NCI-H146 (cell line): ENCODE measurements at places on chromosomes 7 and 10.

GRCh38 chr10:57948796-57949195 is 318.9 kb downstream of the IPMK start:
- no peak for DNase-seq

DNA sequence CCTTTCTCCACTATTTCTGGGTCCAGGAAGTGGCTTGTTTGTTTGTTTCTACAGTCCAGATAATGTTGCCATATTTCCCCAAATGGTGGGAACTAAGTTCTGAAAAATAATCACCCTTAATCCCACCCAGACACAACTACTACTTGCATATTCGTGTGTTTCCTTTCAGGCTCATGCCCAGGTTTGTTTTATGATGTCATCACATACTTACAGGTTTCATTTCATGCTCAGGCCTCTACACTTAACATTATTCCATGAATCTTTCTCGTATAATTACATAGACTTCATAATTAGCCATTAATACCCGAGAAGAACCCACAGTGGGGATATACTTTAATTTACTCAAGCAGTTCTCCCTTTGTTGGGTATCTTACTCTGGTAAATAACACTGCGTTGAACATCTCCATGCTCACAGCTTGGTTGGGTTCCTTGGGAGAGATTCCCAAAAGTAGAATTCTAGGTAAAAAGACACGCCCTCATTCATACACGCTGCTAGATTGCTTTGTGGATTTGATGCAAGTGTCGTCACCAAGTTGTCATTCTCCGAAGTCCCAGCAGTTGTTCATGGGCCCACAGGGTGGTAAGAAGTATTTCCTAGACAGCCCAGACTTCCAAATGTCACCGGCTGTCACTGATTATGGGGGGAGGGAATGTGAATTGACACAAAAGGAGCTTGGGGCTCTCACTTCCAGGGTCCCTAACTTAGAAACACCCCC is 42.6 kb downstream of the UNC5B start:
- DNase-seq: no peak

DNA sequence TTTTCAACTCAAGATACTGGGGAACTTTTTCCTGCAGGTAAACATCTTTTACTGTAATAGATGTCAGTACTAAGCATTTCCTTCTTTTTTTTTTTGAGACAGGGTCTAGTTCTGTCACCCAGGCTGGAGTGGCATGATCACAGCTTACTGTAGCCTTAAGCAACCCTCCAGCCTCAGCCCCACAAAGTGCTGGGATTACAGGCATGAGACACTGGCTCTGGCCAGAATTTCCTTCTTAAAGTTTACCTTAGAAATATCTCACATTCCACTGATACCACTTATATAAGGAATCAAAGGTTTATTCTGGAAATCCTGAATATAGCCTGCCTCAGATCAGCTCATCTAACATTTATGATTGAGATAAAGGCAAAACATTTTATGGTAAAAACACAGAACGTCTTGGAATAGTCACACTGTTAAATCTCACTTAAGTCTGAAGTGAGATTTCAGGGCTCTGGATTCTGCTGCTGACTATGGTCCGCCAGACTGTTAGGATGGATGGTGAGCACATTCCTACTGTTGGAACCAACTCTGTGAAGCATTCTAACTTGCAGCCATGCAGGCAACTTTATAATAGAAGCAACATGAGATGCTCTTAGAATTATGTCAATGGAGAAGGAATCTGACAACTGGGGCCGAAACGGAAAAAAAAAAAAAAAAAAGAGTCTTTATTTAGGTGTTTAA is 151.9 kb downstream of the ZMYND11 start:
- DNase-seq: no peak

DNA sequence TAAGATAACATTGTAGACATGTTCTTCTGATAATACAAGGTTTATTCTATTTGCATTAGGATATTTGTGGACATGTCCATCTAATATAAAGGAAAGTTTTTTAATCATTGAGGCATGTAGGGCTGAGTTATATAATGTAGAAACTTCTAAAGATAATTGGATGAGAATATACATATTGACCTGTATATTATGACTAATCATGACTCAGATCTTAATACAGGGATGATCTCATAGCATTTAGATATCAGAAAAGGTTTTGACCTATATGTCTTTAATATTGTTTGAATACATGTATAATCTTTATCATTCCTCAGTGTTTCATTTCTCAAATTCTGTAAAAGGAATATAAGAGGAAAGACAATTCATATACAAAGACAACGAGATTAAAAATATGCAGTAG is 39.2 kb downstream of the CD36 start:
- DNase-seq: no peak

DNA sequence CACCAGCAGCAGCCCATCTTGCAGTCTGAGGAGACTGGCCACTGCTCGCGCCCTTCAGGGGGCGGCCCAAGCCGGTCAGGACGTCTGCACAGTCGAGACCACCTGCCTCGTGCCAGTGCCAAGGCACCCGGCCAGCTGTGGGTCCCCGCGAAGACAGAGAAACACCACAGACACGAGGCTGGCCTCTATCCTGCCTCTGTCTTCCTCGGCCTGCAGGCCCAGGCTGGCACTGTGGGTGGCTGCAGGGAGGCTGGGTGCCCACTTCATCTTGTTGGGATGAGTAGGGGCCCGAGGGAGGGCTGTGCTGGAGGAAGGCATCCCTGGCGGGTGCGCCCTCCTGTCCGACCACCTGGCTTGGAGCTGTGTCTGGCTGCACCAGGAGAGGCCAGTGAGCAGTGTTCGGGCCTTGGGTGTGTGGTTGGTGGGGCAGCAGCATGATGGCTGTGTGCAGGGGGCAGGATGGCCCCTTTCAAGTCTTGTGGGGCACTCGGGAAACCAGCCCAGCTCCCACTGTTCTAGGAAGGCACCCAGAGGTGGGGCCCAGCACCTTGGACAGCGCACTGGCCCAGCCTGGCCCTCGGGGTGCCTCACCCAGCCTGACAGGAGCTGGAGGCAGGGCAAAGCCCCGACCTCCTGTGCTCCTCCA is 7.3 kb downstream of the DPYSL4 start:
- no peak for DNase-seq

DNA sequence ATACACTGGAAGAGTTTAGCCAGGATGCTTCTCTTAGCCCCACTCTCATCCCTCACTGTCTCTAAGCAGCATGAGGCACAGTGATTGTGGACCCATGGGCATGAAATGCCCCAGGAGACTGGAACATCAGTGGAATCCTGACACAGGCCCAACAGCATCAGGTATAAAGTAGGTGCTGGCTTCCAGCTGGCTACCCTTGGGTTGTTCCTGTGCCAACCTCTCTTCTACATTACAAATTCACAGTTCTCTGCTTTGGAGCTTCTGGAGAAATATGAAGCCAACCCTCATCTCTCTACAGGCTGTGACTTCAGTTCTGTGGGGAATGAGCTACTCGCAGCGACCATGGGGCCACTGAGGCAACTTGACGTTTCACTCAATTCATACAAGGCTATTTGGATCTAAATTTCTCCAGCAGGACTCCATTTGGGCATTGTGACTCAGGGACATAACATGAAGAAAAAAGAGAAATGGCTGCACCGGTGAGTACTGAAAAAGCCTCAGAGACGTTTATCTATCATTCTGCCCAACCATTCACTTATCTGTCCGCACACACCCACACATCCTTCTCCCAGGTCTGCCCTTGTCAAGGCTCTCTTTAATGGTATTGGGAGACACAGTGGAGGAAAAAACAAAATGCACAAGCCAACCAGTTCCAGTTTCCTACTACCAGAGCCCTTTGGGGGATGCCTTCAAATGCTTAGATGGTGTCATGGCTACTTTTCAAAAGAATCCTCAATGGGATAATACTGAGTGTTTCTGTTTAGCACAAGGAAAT is 35.4 kb upstream of the TM9SF3 start:
- no peak for DNase-seq

DNA sequence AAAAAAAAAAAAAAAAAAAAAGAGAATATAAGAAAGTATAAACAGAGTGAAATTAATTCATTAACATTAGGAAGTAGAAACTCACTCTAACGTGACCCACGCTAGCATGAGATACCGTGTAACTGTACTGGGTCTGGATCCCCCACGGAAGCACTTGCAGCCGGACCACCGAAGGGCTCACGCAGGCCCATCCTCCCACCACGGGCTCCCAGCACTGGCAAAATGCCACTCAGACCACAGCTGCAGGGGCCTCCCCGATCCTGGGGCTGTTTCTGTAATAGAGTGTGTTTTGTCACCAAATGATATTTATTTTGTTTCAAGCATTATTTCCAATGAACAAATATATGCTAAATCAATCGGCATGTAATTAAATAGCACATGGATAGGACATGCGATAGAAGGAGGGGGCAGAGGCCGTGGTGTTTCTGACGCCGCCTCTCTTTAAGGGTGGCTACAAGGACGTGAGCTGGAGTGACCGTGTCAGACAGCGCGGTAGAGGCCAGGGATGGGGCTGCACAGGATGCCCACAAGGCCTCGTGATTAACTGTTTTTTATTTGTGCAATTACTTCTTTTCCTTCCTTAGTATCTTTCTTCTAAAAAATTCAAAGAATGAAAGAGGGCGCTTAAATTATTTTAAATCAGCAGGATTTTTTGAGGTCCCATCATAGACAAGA is 568.5 kb downstream of the PTPRN2 start:
- no peak for DNase-seq

DNA sequence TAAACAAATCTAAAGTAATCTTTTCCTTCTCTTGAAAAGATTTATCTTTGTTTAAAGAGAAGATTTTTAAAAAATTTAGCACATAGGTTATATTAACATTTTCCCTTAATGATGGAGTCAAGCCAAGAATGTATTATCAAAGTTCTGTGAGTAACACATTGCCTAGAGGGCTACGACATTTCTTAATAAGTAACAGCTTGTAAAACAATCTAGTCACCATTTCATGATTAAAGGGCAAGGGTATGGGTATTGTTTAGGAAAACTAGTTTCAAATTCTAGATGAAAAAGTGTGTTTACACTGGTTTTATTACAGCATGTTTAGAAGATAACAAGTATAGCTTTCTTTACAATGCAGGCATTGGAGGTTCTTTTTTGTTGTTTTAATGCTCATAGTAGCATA is 28.6 kb upstream of the LAMB4 start:
- no peak for DNase-seq

DNA sequence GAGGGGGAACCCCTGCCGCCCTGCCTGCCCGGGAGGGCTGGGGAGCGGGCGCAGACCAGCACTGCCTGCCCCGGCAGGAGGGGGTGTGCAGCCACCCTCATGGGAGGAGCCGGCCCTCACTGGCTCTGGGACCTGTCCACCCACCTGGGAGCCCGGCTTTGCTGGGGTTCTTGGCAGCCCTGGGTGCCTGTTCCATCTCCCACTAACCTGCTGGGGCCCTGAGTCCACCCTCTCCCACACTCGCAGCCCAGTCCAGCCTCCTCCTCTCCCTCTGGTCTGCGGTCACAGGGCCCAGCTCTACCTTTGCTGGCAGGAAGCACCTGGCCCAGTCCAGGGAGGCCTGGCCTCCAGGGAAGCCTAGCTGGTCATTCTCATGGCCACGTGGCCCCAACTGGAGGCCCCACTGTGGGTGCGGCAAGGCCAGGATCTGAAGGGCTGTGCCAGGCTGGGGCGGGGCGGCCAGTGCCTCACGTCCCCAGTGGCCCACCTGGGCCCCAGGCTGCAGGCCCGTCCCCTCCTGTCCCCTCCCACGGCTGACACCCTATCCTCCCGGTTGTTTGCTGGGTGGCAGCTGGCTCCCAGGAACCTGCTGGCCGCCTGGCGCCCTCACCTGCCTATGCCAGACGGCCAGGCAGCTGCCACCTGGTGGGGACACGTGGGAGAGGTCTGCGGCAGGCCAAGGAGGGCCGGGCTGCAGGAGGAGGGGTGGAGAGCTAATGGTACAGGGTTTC is at the start of gene TMEM184A:
Gene TMEM184A (minus strand): TSS at position 393 of the 731 bp plus-strand sequence. CDS start 721 bp downstream, outside the sequence.
- DNase-seq: peak; percentile 98

DNA sequence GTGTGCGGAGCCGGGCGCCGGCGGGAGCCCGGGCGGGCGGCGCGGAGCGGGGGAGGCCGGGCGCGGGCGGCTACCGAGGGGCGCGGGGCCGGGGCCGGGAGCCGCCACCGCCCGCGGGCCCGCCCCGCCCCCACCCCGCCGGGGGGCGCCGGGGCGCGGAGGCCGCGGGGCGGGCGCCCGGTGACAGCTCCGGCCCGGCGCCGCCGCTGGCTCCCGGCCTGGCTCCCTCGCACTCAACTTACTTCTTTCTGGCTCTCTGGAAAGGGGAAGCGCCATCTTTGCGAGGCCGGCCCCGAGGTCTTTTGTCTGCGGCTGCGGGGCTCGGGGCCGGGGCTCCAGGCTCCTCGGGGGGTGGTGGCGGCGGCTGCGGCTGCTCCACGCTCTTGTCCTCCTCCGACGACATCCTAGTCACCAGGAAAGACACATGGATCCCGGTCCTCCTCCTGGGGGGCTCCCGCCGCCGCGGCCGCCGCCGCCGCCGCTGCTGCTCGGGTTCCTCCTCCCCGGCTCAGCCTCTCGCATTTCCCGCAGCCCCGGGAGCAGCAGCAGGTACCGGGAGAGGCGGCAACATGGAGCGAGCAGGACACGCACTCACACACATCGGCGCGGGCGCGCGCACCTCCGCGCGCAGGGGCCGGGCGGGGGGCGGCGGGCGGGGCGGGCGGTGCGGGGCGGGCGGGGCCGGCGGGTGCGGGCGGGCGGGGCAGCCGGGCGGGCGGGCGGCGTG is at the start of gene KMT2C:
Gene KMT2C (minus strand): TSS at position 620 of the 727 bp plus-strand sequence. CDS start 217 bp downstream, at position 403.
- DNase-seq: peak; percentile 75

- DNase-seq: no peak
These were observed 18.3 kb downstream of the LIPM start for GRCh38 chr10:88820748-88821401.

GRCh38 chr7:41742401-41743020 is 39.6 kb upstream of the INHBA start:
- DNase-seq: no peak

- no peak for DNase-seq
These were observed 1005.6 kb downstream of the LRMDA start for GRCh38 chr10:76436981-76437380.

DNA sequence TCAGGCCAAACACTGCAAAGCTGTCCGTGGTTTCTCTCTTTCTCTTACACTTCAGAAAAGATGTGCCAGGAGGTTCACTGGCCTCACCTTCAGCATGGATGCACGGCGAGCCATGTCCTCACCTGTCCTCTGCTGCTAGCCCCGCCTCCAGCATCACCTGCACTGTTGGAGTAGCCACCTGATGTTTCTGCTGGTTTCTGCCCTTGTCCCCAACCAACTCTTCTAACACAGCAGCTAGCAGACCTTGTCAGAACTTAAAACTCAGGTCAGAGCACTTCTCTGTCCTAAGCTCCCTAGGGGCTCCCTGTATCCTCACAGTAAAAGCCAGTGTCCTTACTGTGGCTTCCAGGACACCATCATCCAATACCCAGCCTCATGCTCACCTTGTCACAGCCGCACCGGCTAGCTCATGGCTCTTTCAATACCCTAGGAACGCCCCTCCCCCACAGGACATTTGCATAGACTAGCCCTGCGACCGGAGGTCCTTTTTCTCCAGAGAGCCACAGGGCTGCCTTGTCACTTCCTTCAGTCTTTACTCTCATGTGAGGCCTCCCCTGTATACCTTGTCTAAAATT is 15.2 kb downstream of the PALD1 start:
- peak; percentile 79 for DNase-seq

GRCh38 chr7:7895754-7896153 is 72.8 kb upstream of the GLCCI1 start:
- DNase-seq: peak; percentile 79
